ENCODE measurements at places on chromosomes 6 and 20.

DNA sequence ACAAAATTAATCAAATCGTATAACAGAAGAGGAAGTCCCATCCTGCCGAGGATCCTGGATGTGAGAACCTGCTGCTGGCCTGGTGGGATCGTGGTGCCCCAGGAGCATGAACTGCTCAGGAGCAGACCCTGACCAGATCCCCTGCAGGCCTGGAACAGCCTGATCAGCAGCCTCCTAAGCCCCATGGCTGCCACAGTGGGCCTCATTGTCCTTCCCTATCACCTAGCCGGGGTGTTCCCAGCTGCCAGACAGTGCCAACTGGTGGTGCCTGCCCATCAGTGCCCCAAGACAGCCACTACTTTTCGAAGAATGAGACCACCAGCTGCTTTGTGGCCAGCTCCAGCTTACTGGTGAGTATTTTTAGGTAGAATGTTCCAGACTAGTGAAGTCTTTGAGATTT is 19.6 kb upstream of the MAS1L start:
- no peak for DNase-seq

- DNase-seq, result no peak
Measured at GRCh38 chr6:118401325-118401975, 146.6 kb upstream of the PLN start.

- no peak for DNase-seq
Measured at GRCh38 chr20:8851446-8851845, 217.4 kb upstream of the PLCB4 start.

DNA sequence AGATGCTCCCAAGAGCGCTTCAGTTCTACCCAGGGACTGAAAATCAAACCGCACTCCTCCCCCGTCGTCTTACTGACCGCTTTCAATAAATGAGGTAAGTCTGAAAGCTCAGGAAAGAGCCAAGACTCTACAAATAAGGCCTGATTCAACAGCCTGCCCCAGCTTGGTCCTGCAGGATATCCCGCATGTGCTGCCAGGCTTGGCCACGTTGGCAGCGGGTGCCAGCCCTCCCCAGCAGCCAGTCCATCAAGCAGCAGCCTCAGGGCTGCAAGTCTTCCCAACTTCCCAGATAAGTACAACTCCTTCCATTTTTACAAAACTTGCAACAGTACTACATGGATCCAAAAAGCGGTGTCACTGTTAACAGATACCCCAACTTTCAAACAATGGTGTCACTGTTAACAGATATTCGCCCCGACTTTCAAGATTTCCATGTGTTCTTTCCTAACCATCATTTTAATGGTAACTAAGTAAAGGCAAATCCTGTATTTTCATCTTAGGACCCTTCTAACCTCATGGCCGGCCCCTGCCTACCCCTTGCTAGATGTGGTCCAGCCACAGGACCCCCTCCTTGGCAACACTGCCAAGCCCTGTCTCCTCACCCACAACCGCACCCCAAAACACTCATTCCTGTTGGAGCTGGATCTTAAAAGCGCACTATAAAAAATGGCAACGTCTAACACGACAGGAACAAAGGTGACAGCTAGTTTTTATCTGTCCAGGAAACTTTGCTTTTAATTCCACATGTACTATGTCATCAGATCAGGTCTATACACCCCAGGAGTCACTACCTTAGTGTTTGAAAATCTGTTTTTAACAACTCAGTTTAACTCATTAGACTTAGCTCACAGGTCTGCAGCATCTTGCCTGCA is 28.0 kb downstream of the DIDO1 start:
- DNase-seq, result no peak

DNA sequence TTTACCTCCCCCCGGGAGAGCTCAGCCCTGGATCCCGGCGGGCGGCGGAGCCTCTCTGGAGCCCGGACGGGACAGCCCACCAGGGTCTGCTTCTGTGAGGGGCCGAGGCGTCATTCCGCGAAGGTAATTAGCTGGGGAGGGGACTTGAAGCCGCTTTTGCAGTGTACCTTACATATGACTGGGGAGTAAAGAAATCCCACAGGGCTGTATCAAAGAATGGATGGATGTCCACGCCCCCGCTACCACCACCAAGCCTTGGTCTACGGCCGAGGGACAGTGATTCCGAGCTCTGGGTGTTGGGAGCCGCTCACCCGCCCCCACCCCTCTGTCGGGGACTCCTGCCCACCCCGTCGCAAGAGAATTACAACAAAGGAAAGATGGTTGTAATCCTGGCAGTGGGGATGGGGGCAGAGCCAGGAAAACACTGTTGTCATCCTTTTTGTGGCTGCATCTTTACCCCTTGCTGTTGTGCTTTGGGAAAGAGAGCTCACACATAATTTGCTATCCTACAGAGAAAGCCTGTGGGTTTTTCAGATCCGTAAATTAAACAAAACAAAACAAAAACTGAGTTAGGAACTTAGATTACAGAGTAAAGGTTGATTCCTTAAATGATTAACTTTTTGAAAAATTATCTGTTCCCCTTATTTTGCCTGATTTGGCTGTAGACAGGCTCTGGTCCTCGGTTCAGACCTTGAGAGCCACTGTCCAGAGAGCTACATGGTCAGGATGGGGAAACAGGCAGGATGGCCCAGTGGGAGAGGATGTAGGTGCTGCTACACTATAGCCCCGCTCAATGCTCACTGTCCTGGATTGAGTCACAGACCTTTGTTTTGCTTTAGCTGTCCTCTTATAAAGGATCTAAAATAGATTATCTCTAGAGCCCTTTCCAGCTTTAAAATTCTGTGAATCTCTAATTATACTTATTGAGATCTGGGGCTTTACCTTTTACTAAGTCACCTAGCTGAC is 997 bp upstream of the FBXO30 start:
- DNase-seq, result no peak

DNA sequence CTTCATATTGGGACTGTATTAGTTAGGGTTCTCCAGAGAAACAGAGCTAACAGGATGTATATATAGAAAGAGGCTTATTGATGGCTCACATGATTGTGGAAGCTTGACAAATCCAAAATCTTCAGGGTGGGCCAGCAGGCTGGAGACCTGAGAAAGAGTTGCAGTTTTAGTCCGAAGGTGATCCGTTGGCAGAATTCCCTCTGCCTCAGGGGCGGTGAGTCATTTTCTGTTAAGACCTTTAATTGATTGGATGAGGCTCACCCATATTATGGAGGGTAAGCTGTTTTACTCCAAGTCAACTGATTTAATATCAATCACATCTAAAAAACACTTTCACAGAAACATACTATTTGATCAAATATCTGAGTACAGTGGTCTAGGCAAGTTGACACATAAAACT is 113.6 kb downstream of the FLRT3 start:
- DNase-seq, result no peak

GRCh38 chr6:15090145-15090579 is 155.7 kb upstream of the JARID2 start:
- DNase-seq, result no peak

DNA sequence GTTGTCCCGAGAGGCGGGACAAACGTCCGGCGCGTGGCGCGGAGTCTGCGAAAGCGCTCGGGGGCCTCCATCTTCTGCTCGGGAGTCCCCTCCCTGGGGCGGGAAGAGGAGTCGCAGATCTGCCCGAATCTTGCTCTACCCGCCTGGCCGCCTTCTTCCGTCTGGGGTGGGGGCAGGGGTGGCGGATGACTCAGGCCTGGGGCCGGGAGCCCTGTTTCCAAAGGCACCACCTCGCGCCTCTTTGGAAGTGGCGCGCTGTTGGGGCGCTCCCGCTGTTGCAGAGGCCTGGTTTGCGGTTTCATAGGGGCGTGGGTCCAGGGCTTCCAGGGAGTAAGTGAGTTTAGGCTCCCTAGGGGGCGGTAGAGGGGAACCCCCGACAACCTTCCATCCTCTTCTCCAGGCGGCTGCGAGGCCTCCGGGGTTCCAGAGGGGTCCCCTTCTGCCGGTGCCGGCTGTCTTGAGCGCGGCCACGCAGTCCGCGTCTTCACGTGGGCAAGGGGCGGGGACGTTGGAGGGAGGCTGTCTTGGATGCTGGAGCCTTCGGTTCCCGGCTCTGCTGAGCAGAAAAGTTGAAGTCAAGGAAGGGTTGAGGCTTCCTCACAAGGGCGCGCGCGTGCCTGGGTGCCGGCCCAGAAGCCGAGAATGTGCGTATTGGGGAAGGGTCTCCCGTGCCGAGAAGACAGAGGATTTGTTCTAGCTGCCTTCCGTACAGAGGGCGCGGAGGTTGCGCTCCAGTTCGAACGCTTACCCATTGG is 2.6 kb upstream of the TFAP2C start:
- no peak for DNase-seq

DNA sequence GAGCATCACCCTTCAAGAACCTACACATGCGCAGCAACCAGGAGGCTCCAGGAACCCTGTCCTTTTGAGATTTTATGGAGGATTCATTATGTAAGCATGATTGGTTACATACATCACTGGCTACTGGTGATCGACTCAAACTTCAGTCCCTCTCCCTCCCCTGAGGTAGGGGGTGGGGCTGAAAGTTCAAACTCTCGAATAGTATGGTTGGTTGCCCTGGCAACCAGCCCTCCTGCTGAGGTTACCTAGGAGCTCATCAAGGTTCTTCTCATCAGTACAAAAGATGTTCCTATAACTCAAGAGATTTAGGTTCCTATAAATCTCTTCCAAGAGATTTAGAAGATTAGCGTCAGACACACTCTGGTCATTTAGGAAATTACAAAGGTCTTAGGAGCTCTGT is 21.9 kb upstream of the ZSCAN9 start:
- no peak for DNase-seq

- DNase-seq, result peak; percentile 63
Measured at GRCh38 chr6:30219244-30219643, 6.0 kb upstream of the TRIM26 start.

All from SHP77 (cell line).